ENCODE measurements at places on chromosomes 7 and 10.

DNA sequence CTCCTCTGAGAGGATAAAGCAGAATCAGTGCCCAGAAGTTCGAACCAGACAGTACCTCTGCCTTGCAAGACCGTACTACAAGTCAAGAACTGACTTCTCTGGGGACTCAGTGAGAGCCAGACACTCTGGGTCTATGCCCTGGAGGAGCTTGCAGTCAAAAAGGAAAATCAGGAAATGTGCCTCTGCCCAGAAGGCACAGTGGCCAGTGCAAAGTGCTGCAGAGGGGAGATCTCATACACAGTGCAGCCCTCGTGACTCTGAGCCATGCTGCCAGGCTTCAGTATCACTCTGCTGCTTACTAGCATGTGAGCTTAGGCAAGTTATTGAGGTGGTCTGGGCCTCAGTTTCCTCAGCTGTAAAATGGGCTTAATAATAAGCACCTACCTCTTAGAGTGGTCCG lies 144.0 kb upstream of the NPY start:
- no peak for DNase-seq

DNA sequence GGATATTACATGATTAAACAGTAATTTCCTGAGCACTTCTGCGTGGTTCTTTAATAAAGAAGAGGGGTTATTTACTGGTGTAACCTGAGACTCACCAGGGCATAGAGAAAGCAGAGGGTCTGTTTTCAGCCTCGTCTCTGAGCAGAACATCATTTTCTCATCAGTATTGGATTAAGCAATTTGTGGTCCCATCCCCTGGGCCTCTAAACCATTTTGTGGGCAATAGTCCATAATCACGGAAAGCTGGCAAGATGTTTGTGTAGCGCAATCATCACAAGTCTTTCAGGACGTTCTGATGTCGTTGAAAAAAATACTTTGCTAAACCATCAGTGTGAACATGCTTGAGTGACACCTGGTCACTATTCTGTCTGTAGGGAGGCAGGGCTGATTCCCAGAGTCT lies 37.1 kb upstream of the SEC61G start:
- no peak for DNase-seq

- no peak for DNase-seq
These were observed 68.0 kb downstream of the CAMK1D start for GRCh38 chr10:12417331-12417730.

GRCh38 chr7:5408777-5409176 lies 14.9 kb downstream of the TNRC18 start:
- DNase-seq: no peak

GRCh38 chr7:108235451-108236061 lies 105.4 kb upstream of the LAMB4 start:
- DNase-seq: no peak

DNA sequence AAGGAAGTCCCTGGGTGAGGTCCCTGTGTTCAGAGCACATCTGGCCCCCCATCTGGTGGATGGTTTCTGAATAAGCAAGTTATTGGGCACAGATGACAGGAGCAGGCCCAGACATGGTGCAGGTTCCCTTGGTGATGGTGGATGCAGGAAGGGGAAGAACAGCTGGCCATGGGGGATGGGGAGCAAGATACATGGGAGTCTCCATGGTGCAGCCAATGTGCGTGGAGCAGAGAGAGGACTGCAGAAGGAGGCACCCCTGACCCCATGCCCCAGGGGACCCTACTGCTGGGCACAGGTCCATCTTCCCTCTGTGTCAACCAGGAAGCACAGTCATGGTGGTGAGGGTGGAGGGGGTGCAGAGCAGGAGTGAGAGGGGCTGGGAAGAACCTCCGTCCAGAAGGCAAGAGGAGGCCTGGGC lies 43.8 kb upstream of the RABGEF1 start:
- DNase-seq: no peak

DNA sequence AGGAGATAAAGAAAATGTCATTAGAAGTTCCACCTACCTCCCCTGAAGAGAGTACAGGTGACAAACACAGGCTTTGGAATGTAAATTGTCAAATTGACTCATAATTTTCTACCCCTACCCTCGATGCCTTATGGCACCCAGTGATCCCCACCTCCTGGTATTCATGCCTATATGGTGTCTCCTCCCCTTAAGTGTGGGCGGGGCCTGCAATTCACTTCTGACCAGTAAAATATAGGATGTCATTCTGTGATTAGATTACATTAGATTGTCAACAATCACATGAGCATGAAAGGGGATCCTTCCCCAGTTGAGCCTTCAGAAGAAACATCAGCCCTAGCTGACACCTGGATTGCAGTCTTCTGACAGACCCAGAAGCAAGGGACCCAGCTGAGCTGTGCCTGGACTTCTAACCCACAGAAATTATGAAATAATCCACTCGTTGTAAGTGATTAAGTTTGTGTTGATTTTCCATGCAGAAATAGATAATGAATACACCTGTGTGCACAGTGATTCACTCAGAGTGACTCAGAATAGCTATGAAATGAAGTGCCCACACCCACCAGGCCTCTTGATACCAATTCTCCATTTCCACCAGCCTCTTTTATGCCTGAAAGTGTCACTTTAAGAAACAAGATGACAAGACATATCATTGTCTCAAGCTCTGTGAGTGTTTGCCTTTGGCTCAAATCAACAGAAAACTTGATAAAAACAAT lies 8.5 kb upstream of the SLC39A12 start:
- DNase-seq: no peak

DNA sequence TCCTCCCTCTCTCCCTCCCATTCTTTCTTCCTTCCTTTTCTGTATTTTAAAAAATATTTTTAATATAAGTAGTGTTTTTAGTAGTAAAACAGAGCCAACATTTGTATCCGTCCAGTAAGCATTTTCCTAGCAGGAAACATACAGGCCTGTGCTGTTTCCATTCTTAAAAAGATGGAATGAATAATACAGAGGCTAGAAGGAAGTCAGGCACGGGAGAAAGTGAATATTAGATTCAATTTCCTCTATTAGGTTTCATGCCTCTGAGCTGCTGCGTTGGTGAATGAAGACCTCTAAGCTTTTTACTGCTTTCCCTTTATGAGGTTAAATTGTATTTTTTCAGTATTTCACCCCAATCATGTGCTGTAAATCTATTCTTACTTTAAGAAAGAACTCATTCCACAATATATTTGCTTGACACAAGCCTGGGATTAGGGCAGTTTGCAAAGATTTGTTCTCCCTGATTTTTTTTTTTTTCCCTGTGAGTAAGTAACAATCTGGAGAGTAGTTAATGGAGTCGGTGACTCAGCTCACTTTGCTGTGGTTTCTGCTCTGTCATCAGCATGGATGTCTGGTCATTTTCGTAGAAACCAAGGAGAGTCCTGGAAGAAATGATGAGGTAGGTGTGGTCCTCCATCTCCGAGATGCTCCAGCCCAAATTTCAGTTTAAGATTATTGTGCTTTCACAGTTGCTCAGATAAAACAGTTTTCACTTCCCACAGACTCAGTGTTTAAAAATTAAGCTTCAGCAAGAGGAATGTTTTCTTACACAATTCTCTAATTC lies 76.1 kb upstream of the PITRM1 start:
- no peak for DNase-seq

- DNase-seq: peak; percentile 41
These were observed 33.8 kb upstream of the INPP5A start for GRCh38 chr10:132503581-132504421.

DNA sequence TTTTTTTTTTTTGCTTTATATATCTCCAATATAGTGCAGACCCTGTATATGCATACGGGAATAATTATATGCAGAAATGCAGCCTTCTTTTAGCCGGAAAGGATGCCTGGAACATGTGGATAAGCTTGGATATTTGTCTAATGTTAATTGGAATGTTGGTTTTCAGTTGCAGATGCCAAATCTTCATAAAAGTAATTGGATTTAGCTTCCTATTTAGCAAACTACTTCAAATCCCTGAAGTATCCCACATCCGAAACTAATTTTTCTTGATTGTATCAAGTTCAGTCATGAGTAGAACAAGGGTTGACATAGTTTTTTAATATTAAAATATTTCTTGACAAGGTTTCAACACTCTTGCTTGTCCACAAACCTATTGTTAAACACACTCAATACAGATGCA lies 281.7 kb downstream of the BBS9 start:
- no peak for DNase-seq

DNA sequence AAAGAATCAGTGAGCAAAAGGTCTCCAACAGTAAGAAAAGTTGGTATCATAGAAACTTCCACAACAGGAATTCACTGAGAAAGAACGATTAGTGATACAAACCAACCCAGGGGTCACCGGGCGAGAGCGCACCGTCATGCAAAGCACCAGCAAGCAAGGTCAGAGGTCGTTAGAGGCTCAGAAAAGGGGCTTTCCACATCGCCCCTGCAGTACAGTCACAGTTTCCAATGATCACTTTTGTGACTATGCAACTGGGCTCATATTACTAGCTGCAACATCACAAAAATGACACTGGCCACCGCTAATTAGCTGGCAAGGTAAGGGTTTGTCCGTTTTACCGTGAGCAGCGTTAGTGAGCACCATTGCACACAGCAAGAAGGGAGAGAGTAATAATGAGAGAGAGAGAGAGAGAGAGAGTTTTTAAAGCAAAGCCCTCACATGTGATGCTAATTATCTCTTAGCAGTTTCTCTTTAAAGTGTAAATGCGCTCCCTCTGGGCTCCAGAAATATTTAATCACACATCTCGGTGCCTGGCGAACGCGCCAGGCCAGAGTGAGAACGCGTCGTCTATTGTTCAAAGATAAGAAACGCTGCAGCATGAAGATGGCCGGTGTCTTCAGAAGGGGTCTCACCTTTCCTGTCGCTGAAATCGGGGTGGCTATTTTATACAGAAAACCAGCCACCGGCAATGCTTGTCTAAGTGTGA lies 237.5 kb downstream of the DNAJB6 start:
- no peak for DNase-seq

- no peak for DNase-seq
These were observed 74.1 kb downstream of the C10orf67 start for GRCh38 chr10:23270531-23270930.

GRCh38 chr7:80147543-80148391 lies 13.1 kb downstream of the GNAI1 start:
- no peak for DNase-seq

GRCh38 chr7:154424350-154424749 lies 372.2 kb downstream of the DPP6 start:
- DNase-seq: no peak

DNA sequence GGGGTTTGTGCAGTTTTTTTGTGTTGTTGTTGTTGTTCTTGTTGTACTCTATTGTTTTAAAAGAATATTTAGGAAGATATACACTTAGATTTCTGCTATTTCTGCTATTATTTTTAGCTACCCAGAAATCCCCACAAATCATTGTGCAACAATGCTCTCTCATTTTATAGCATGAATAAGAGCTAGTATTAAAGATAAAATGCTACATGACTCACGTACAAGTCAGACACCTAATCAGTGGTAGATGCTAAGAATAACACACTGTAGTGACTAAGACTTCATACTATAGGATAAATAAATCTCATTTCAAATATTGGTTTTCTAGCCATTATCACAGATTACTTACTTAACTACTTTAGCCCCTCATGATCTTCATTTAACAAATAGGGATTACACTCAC lies 920.5 kb downstream of the KCNMA1 start:
- no peak for DNase-seq

- DNase-seq: no peak
These were observed 412.1 kb downstream of the SUGCT start for GRCh38 chr7:40546616-40547501.

DNA sequence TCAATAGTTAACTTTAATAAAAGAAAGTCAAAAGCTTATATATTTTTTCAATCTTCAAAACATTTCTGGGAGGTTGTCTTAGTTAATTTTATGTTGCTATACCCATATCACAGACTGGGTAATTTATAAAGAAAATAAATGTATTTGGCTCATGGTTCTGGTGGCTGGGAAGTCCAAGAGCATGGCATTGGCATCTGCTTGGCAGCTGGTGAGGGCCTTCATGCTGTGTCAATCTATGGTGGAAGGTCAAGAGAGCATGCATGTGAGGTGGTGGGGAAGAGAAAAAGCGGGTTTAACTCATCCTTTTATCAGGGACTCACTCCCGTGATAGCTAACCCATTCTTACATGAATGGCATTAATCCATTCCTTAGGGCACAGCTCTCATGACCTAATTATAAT lies 119.8 kb downstream of the EGFR start:
- DNase-seq: no peak

DNA sequence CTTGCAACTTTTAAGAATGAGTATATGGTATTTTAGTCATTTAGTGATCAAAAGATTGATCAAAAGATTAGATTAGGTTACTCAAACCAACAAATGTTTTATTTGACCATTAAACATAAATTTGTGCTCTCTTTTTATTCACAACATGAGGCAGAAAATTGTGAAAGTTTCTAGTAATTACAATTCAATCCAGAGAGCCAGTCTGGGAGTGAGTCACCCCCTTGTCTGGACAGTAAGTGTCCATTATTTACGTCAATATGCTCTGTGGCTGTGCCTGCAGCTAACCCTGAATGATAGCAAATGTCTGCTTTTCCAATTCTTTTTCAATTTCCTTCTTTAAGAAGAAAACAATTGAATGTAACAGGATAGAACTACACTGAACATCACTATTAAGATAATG lies 27.9 kb downstream of the GNG11 start:
- DNase-seq: no peak

GRCh38 chr10:86938260-86938659 lies 19.2 kb downstream of the MMRN2 start:
- no peak for DNase-seq

- DNase-seq: no peak
These were observed 1297.2 kb upstream of the LRRTM3 start for GRCh38 chr10:65628493-65629139.

DNA sequence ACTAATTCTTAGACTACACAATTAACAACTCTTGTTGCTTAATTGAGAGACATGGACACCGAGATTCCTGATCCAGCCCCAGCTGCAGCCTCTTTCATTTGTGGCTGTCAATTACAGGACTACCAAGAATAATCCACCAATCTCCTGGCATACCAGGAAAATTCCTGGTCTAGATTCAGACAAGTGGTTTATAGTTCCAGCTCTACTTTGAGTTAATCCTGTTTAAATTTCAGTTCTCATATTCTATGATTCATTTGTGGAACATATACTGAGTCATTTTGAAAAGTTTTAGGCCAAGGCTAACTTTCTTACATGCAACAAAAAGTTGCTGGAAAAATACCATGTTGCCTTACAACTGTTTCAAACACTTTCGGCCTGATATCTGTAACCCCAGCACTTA lies 253.5 kb downstream of the MAGI2 start:
- DNase-seq: no peak

GRCh38 chr10:99170116-99170675 lies 65.5 kb downstream of the HPSE2 start:
- DNase-seq: no peak

DNA sequence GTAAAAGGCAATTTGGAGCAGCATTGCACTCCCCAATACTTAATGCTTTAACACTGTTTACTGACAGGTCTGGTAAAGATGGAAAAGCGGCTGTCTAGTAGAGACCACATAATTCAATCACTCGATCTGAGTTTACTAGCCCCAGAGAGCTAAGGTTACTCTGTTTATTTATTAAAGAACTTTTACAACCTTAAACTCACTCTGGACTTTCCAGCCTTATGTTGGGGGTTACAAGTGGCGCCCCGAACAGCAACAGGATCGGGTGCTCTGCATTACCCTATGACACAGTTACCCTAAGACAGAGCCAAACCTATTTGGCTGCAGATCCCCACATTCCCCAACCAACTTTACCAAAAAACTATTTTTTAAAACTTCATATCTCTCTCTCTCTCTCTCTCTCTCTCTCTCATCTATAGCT lies 43.9 kb downstream of the MRPS24 start:
- DNase-seq: no peak

Measured in Right ventricle myocardium inferior (tissue), 1 donor.